ENCODE measurements at places on chromosomes 7 and 10. TPM values are rescaled to one million over a fixed set of nuclear protein-coding genes. Genes with fewer than 3 reads are reported as not detected.

Gene ORAI2
- 17.7 TPM for total RNA-seq

Gene GRID2IP
- total RNA-seq = not detected

Gene PCLO
- total RNA-seq = 1.2 TPM

Gene KEL
- total RNA-seq = 0.05 TPM

Gene MUC3A
- 22.0 TPM for total RNA-seq

Gene TFEC
- total RNA-seq = not detected

Gene SPAM1
- not detected for total RNA-seq
